ENCODE measurements at places on chromosomes 2 and 18. TPM values are rescaled to one million over a fixed set of nuclear protein-coding genes. Genes with fewer than 3 reads are reported as not detected.

- DNase-seq: no peak
These were observed 22.3 kb downstream of the INPP1 start for GRCh38 chr2:190365499-190366204.

DNA sequence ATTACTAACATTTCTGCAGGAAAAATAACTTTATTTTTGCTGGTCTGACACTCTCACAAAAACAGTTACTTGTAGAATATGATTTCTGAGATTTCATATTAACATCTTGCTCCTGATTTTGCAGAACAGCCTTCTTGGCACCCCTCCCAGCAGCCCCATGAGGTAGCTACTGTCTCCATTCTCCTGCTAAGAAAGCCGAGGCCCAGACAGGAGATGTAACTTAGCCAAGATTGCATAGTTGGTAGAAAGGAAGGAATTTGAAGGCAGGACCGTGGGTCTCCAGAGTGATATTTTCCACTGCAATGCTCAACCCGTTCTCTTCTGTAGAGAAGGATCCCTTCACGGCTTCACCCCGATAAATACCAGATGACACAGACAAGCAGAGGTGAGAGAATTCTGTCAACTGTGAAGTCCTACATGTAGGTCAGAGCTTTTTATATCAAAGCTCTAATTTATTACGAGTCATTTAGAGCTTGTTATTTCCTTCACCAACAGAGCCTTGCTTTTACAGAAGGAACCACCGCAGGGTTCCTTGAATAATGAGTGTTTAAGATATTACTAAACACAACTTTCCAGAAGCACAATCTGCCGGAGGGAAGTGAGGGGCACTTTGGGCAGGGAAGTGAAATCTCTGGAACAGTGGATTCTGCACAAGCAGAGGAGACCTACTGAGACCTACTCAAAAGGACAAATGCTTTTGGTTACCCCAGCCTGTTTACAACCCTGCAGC, 48.0 kb upstream of the MYCN start:
- DNase-seq: no peak

The STON1 gene
- polyA plus RNA-seq: 1.8 TPM

DNA sequence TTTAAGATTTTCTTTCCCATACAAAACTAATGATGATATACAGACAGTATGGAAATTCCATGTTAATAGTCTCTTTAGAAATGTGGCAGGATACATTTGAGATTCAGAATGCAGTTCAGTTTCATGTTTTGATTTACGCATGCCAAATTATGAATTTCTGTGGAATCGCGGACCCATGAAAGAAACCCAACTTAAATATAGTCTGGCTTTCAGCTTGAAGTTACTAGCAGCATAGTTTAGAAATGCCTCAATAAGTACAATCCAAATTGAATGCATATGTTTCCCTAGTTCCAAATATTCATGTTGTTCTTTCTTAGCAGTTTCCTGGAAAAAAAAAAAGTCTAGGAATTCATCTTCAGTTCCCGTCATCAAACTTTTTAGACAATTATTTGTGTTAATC, 164.1 kb upstream of the RASGRP3 start:
- DNase-seq: no peak

- DNase-seq: no peak
These were observed 783.1 kb upstream of the LRRTM1 start for GRCh38 chr2:81087646-81088045.

Measured in sigmoid colon (tissue), 7 donors.